ENCODE measurements at places on chromosomes 6 and 20. TPM values are rescaled to one million over a fixed set of nuclear protein-coding genes. Genes with fewer than 3 reads are reported as not detected.

GSTA3 gene
- not detected for total RNA-seq

KCNK5 gene
- total RNA-seq = not detected

OR2B6 gene
- not detected for total RNA-seq

ADGRF4 gene
- not detected for total RNA-seq

RFX6 gene
- total RNA-seq = not detected

ACTL10 gene
- total RNA-seq = not detected

FAM110A gene
- total RNA-seq = 9.5 TPM

GRCh38 chr6:85412911-85413430, 36.9 kb upstream of the NT5E start:
- no peak for DNase-seq

GRCh38 chr6:6859105-6859504, 248.7 kb upstream of the RREB1 start:
- no peak for DNase-seq

GRCh38 chr6:125809570-125810170, 18.9 kb downstream of the NCOA7 start:
- no peak for DNase-seq

DNA sequence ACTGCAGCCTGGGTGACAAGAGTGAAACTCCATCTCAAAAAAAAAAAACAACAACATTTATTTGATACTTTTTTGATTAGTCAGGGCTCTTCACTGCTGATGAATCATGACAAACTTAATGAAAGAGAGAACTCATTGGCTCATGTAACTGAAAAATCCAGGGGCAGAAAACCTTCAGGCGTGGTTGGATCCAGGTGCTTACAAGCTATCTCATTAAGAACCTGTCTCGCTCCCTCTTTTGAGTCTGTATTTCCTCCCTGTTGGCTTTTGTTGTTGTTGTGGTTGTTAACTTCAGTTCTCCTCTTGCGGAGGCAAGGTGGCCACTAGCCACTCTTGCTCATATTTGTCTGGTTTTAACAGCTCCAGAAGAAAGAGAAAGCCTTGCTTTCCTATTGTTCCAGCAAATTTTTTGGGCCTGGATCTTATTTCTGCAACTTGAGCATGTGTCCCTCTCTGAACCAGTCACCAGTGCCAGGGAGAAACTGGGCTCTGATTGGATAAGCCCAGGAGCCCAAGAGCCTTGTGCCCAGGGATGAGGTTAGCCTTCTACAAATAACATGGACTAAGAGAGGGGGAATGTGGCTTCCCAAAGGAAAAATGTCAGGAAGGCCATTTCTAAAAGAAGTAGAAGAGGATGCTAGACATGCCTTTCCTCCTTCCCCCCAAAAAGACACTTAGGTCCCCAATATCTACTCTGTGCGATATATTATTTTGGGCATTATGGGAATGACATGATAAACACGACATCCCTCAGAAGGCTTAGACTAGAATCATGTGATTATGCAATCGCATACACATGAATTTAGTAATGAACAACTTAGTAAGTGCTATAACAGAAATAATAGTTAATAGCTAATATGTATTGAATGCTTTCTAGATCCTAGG, 64.5 kb downstream of the PHACTR2 start:
- DNase-seq = no peak

DNA sequence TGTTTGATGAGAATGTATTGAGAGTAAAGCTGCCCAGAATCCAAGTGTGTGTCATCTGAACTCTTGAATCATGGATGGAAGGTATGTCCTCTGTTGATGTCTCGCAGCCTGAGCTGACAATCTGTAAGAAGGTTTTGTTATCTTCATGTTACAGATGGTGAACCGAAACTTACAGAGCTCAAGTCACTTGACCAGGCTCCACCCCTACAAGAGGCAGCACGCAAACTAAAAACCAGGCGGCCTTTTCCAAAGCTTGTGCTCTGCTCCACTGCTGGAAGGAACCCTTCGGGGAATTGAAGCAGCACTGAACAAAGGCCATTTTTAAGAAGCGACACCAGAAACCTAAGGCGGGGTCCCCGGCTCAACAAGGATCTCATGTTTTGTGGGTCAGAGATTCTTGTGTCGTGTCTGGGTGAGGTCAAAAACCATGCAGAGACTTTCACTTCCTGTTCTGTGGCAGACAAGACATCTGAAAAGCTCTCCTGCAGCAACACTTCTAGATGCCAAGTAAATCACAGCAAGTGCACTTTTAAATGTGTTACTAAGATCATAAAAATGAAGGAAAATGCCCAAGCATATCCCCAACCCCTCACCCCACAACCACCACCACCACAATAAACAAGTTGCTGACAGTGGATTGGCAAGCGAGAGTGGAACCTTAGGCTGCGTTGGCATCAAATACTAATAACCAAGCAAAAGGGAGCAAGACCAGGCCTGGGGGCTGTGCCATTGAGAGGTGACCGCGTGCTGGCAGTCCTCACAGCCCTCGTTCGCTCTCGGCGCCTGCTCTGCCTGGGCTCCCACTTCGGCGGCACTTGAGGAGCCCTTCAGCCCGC, 27.3 kb downstream of the NQO2 start:
- DNase-seq = no peak

GRCh38 chr20:46108976-46109375, 9.1 kb upstream of the CD40 start:
- no peak for DNase-seq

DNA sequence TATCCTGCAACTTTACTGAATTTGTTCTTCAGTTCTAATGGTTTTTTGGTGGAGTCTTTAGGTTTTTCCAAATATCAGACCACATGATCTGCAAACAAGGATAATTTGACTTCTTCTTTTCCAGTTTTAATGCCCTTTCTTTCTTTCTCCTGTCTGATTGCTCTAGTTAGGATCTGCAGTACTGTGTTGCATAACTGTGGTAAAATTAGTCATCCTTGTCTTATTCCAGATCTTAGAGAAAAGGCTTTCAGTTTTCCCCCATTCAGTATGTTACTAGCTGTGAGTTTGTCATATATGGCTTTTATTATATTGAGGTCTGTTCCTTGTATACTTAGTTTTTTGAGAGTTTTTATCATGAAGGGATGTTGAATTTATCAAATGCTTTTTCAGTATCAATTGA, 4.3 kb downstream of the MICA start:
- no peak for DNase-seq

GRCh38 chr20:17688965-17689364, 6.9 kb upstream of the RRBP1 start:
- no peak for DNase-seq

DNA sequence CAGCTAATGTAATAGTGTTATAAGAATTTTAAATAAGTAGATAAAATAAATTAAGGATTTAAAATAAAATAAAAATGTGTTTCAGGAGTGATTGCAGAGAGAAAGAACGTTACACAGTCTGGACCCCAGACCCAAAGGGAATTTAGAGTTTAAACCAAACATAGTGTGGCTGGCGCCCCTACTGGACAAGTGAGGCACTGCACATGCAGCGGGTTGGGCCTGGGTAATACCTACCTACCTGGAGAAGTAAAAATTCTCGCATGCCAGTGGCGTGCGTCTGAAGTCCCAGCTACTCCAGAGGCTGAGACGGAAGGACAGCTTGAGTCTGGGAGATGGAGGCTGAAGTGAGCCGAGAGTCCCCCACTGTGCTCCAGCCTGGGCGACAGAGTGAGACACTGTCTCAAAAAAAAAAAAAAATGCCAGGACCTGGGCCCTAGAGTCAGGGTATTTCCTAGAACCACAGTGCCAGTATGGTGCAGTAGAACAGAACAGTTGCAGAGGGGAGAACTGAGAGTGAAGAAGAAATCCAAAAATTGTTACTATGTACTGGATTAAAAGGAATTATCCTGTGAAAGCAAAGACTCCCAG, 71.4 kb upstream of the TCF21 start:
- no peak for DNase-seq

- DNase-seq = no peak
These were observed 33.2 kb upstream of the TAF8 start for GRCh38 chr6:42017021-42017643.

DNA sequence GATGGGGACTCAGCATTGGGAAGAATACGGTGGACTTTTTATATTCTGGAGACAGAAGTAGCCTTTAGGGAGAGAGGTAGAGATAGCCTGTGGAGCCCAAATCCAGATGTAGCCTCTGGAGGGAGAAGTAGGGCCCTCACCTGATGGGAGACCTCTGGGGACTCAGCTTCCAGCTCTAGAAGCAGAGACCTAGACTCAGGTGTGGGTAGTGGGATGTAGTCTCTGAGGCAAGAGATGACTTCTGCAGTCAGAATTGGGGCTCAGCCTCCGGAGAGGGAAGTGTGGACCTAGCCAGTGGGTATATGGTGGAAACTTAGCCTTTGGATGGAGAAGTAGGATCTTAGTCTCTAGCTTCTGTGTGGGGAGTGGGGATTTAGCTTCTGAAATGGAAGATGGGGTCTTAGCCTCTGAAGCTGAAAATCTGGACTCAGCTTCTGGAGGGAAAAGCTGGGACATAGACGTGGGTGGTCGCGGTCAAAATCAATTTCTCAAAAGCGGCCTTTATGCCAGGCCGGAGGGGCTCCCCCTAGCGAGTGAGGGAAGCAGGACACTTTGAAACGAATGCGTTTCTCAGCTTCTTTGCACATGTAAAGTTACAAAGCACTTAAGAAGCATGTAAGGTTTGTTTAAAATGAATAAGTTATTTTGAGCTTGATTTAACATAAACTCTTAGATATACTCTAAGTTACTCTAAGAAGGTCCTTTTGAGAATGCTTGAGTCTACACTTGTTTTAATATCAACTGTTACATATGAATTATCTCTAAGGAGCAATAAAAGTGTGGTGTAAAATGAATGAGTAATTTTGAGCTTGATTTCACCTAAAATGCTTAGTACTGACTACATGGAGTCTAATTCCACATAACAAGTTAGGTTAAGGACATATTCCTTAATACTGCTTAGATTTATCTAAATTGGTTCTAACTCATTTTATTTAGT, 12.9 kb upstream of the ZNF343 start:
- DNase-seq = peak; percentile 47

Data from G401 (cell line).